ENCODE measurements at places on chromosomes 4 and X.
A peak's percentile ranks its signal among the peaks of the same experiment; 100 is the strongest.

DNA sequence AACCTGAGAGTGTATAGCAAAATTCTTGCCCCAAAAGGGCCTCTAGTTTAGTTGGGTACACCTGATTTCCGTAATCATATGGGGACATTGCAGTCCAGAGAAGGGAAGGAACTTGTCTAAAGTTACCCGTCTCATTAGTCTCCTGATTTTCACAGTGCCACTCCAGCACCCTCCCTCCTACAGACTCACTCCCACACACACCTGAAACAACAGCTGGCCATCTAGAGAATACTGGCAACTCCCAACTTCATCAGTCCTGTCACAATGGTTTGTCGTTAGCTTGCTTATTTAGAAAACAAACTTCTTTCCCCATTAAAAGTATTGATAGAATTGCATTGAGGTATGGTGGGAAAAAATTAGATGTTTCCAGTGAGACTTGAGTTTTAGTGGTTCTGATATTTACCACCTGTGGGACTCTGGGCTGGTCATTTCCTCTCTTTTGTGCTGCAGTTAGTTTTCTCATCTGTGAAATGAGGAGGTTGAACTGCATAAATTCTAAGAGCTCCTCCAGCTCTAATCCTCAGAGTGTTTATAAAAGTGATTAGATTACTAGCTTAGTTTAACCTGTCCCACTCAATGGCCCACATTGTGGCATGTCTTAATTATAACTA, 1.7 kb downstream of the IL13RA1 start:
- DNase-seq: no peak

GRCh38 chr4:54942721-54943120, 182.7 kb downstream of the KDR start:
- DNase-seq: no peak

DNA sequence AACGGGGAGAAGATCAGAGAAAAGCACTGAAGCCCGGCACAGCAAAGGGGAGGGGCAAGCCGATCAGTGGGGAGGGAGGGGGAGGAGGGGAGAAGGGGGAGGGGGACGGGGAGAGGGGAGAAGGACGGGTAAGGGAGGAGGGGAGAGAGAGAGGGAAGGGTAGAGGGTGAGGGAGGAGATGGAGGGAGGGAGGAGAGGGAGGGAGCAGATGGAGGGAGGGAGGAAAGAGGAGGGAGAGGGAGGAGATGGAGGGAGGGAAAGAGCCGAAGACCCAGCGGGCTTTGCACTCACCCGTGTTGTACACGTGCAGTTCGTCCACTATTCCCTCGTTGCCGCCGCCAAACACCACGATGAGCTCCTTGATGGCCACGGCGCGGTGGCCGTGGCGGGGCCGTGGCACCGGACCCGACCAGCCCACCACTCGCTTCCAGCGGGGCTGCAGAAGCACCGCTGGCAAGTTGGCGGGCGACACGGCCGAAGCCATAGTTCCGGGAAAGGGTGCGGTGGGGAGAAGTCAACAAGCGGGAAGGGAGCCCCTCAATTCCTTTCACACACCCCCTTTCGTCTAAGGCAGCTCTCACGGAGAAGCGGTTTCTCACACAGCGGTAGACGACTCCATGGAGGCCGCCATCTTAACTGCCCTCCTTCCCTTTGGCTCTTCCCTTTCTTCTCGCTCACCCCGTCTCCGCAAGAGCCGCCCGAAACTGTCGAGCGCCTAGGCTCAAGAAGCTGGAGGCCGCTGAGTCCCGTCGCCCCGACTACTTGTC, 1.1 kb downstream of the HCFC1 start:
- peak; percentile 53 for DNase-seq

GRCh38 chr4:30828264-30828926, 108.2 kb downstream of the PCDH7 start:
- no peak for DNase-seq

- no peak for DNase-seq
These were observed 223.4 kb upstream of the ATOH1 start for GRCh38 chr4:93605163-93605562.

GRCh38 chrX:70013466-70014381, 36.0 kb downstream of the AWAT2 start:
- no peak for DNase-seq

GRCh38 chrX:153668423-153669173, 5.0 kb downstream of the PNCK start:
- DNase-seq: no peak

DNA sequence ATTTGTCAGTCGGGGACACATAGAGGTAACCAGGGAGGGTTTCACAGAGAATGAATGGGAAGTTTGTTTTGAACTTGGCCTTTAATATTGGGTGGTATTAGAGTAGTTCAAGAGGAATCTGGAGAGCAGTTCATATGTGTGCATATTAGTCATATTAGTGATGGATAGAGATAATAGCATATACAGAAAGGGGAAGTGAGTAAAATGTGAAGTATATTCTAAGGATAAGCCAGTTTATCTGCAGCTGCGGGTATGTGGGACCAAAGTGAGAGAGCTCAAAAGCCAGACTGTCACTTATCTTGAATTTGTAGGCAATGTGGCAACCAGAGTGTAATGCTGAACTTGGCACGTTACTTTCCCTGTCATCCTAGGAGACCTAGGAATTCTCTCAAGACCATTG, 169.9 kb downstream of the AFF2 start:
- no peak for DNase-seq

- DNase-seq: peak; percentile 8
These were observed 118.4 kb downstream of the ASB9 start for GRCh38 chrX:15151267-15152186.

GRCh38 chr4:121951521-121952110, at the start of gene TRPC3:
TSS of gene TRPC3 (minus strand) at chr4:121952060. CDS start at chr4:121951680, 380 bp downstream.
- DNase-seq: peak; percentile 71

- DNase-seq: no peak
These were observed 25.6 kb downstream of the ZDHHC9 start for GRCh38 chrX:129818123-129818522.

- DNase-seq: no peak
These were observed 167.5 kb upstream of the FRMPD4 start for GRCh38 chrX:11970578-11971359.

DNA sequence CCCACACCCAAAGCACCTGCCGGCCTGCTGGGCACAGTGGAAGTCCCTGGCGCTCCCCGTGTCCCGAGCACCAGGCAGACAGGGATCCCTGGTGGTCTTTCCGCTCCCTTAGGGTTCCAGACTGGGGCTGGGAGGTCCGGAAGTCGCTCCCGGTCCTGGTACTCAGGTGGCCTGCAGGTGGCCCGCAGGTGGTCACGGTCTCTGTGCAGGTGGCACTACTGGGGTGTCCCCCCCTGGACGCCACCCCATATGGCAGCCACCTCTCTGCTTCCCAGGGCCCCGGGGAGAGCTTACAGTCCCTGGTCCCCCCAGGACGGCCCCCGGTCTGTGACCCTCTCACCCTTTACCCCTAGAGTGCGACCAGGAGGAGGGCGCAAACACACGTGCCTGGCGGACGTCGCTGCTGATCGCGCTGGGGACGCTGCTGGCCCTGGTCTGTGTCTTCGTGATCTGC, 13.6 kb downstream of the SLC25A6 start:
- no peak for DNase-seq

- no peak for DNase-seq
These were observed 307.1 kb downstream of the TEX13A start for GRCh38 chrX:104913348-104913747.

- DNase-seq: peak; percentile 7
These were observed 107.8 kb upstream of the FMR1 start for GRCh38 chrX:147803948-147804347.
